ENCODE measurements at places on chromosomes 16 and 17.
A peak's percentile ranks its signal among the peaks of the same experiment; 100 is the strongest.

GRCh38 chr17:48626245-48627117 is at the start of gene HOXB9:
Gene HOXB9 (minus strand): TSS chr17:48626358. CDS start chr17:48626269, 89 bp downstream.
- peak; percentile 54 for DNase-seq

DNA sequence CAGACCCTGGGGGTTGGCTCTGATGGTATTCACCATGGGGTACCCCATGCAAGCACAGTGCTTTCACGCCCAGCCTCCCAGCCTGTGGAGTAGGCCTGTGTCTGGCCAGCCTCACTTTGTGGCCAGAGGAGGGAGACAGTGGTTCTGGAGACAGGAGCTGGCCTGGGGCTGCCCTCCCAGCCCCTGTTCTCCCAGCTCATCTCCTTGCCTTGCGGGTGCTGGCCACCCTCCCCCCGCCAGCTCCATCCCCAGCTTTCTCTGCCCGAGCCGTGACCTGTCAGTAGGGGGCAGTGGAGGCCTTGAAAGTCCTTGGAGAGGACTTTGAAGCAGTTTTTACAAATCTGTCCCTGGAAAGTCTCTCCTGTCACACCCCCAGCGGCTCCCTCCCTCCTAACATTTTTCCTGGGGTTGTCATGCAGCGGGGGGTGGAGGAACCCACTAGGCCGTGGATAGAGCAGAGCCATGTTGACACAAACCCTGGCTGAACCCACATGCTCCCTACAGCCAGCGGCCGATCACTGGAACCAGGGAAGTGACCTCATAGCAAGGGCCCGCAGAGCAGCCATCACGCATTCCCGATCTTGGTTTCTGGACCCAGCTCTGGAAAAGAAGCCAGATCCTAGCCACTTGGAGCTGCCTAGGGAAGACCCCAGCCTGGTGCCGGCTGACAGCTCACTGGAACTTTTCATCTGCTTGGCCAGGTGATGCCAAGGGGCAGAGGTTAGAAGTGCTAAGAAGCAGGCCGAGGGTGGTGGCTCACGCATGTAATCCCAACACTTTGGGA is 289.4 kb downstream of the SEC14L1 start:
- DNase-seq, result peak; percentile 99

- peak; percentile 24 for DNase-seq
Measured at GRCh38 chr16:85235991-85236817, 123.9 kb upstream of the CIBAR2 start.

- no peak for DNase-seq
Measured at GRCh38 chr16:15545544-15545943, 97.4 kb downstream of the MARF1 start.

- DNase-seq, result peak; percentile 34
Measured at GRCh38 chr16:48481772-48482171, 96.6 kb upstream of the SIAH1 start.

DNA sequence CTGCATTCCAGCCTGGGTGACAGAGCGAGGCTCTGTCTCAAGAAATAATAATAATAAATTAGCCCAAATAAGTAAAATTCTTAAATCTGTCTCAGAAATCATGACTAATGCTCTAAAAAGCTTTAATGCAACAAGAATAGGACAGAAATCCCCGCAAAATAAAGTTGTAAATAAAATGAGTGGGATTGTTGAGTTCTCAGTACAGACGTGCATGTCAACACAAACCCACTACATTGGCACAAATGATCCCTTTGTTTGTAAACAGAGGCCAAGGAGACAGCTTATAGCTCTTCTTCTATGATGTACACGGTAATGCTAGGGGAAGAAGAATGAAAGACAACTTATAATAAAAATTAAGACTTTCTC is 6.0 kb downstream of the STAT5B start:
- DNase-seq, result peak; percentile 37

All from fibroblast of mammary gland (primary cell).